ENCODE measurements at places on chromosomes 4 and X. TPM values are rescaled to one million over a fixed set of nuclear protein-coding genes. Genes with fewer than 3 reads are reported as not detected.

F9 gene
- polyA plus RNA-seq, result not detected

SRPX2 gene
- polyA plus RNA-seq, result 14.3 TPM

- DNase-seq, result peak; percentile 44
These were observed 48.6 kb upstream of the PARM1 start for GRCh38 chr4:74884266-74884665.

GRCh38 chr4:112702892-112703291, 65.9 kb downstream of the LARP7 start:
- no peak for DNase-seq

- no peak for DNase-seq
These were observed 19.7 kb upstream of the GPAT3 start for GRCh38 chr4:83516042-83516772.

DNA sequence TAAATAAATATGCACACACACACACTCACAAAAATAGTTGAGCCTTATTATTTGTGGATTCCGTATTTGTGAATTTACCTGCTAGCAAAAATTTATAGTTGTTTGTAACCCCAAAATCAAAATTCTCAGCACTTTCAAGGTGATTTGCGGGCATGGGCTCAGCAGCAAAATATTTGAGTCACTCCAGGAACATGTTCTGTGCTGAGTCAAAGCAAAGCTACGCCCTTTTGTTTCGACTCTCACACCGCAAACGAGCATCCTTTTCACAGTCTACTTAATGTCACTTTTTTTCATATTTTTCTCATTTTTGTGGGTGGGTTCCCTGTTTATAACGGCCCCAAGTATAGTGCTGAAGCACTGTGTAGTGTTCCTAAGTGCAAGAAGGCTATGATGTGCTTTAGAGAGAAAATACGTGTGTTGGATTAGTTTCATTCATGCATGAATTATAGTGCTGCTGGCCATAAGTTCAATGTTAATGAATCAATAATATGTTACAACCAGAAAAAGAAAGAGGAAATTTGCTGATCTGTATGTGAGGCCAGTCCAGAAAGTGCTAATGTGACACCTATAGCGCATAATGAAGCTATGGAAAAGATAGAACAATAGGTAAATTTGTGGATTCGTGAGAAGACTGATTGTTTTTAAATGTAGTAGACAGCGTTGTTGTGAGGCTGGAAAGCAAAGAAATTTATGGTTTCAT, 723.2 kb upstream of the AGA start:
- DNase-seq, result no peak

DNA sequence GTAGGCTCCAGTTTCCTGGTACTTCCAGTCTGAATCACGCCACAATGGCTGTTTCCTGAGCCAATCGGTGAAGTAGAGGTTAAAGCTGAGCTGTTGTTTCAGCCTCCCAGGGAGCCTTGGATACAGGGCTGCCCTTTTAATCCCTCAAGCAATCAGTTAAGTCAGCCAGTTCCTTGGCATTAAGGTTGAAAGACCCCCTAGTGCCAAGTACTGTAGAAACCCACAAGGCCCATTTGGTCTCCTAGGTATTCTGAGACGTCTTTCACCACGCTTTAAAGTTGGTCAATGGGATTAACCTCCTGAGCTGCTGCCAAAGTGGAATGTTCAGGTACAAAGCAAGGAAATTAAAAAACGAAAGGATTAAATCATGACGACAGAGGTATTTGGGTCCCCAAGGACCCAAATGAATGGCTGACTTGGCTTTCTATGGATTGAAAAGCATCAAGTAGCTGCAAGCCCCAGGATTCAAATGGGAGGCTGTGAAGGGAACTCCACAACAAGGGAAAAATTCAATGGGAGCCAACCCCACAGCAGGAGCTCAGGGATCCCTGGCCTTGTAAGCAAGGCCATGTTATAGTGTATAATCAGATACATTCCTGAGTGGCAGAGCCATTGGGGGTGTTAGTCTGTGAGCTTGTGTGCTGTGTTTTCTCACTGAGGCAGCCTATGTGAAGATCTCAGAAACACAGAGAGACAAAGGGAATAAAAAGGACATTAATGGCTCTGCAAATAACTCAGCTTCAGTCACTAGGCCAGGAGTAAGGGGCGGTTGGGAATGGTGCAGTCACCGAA, 86.0 kb downstream of the ATG4A start:
- no peak for DNase-seq

- no peak for DNase-seq
These were observed 7.6 kb downstream of the DGKQ start for GRCh38 chr4:965766-966134.

All from renal cortex interstitium (tissue), 15 donors.